ENCODE measurements at places on chromosomes 3 and 15. TPM values are rescaled to one million over a fixed set of nuclear protein-coding genes. Genes with fewer than 3 reads are reported as not detected.

CGNL1 gene
- total RNA-seq, result 10.6 TPM

CD200R1 gene
- 0.18 TPM for total RNA-seq

NLGN1 gene
- total RNA-seq, result 8.8 TPM

KBTBD13 gene
- 0.17 TPM for total RNA-seq

WDR93 gene
- total RNA-seq, result not detected

PGBD4 gene
- total RNA-seq, result 0.69 TPM

FANCD2OS gene
- not detected for total RNA-seq

THRB gene
- total RNA-seq, result 1.0 TPM

CPA3 gene
- not detected for total RNA-seq

PPCDC gene
- total RNA-seq, result 34.4 TPM

GRK7 gene
- 0.04 TPM for total RNA-seq

CACNA2D2 gene
- total RNA-seq, result 5.9 TPM

FGD5 gene
- 19.8 TPM for total RNA-seq

PCBP4 gene
- total RNA-seq, result 29.4 TPM

CILP gene
- not detected for total RNA-seq

ZNF662 gene
- not detected for total RNA-seq

TM4SF1 gene
- not detected for total RNA-seq

CYP8B1 gene
- total RNA-seq, result not detected

SLC15A2 gene
- total RNA-seq, result 1.7 TPM

IL20RB gene
- 3.2 TPM for total RNA-seq

MESP1 gene
- total RNA-seq, result 1.6 TPM

Measured in H7 (cell line).